ENCODE measurements at places on chromosomes 12 and 14. TPM values are rescaled to one million over a fixed set of nuclear protein-coding genes. Genes with fewer than 3 reads are reported as not detected.
A peak's percentile ranks its signal among the peaks of the same experiment; 100 is the strongest.

- DNase-seq, result no peak
These were observed 194.8 kb upstream of the C14orf180 start for GRCh38 chr14:104384776-104385071.

- no peak for DNase-seq
These were observed 191.8 kb downstream of the MSRB3 start for GRCh38 chr12:65470256-65470655.

TARBP2 gene
- total RNA-seq, result 32.4 TPM

- DNase-seq, result peak; percentile 90
These were observed 143.7 kb upstream of the DCN start for GRCh38 chr12:91326058-91327027.

DNA sequence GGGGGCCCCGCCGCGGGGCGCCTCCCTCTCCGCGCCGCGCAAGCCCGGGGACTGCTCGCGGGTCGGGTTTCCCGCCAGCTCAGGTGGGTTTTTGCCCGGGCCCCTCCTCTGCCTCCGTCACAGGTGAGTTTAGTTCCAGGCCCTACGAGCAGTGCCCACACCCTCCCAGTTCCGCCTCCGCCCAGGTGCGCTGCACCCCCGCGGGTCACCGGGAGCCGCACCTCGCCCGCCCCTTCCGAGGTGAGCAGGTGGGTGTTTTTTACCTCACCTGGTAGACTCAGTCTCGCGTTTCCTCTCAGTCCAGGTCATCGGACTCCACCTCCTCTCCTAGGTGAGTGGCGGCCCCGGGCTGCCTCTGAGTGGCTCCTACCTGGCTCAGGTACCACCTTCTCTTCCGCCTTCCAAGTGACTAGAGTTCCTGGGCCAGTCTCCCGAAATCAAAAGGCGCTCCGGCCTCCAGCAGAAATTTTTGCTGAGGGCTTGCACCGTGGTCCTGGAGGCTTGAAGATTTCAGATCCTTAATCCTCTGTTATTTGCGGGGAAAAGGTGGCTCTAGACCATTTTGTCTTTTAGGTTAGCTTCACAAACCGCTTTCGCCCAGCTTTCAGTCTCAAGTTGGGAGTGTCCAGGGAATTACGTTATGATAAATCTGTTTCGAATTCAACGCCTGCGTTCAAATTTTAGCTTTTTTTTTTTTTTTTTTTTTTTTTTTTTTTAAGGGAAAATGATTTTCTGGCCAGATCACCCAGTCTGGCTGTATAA, at the start of gene TMEM30B:
TSS of gene TMEM30B (minus strand) at position 153 of the 762 bp plus-strand sequence. CDS start 191 bp downstream, outside the sequence.
- DNase-seq, result no peak

DNA sequence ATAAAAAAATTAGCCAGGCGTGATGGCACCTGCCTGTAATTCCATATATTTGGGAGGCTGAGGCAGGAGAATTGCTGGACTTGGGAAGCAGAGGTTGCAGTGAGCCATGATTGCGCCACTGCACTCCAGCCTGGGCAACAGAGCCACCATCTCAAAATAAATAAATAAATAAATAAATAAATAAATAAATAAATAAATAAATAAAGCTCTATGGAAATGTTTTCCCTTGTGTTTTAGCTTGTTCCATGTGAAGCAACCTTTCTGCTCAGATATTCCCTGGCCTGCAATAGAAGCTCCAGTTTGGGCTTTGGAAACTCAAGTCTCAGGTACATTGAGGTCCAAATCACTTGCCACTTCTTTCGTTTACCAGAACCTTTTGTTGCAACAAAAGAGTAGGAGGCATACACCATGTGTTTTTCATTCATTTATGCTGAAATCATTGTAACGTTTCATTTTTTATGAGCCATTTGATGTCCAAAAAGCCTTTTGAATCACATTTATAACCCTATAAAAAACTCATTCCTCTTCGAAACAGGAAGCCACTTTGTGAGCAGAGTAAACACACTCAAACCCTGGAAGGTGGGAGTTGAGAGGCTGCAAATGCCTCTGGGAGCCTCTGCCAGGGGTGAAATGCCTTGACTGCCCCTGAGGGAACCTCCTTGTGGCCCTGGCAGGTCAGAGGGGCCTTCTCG, 376.6 kb upstream of the TBX3 start:
- DNase-seq, result no peak

GRCh38 chr12:121260091-121260490, 36.4 kb downstream of the CAMKK2 start:
- no peak for DNase-seq

SCN8A gene
- 17.2 TPM for total RNA-seq

GRCh38 chr14:96202441-96203094, 2.1 kb upstream of the BDKRB2 start:
- no peak for DNase-seq

TMEM30B gene
- 3.8 TPM for total RNA-seq

DNA sequence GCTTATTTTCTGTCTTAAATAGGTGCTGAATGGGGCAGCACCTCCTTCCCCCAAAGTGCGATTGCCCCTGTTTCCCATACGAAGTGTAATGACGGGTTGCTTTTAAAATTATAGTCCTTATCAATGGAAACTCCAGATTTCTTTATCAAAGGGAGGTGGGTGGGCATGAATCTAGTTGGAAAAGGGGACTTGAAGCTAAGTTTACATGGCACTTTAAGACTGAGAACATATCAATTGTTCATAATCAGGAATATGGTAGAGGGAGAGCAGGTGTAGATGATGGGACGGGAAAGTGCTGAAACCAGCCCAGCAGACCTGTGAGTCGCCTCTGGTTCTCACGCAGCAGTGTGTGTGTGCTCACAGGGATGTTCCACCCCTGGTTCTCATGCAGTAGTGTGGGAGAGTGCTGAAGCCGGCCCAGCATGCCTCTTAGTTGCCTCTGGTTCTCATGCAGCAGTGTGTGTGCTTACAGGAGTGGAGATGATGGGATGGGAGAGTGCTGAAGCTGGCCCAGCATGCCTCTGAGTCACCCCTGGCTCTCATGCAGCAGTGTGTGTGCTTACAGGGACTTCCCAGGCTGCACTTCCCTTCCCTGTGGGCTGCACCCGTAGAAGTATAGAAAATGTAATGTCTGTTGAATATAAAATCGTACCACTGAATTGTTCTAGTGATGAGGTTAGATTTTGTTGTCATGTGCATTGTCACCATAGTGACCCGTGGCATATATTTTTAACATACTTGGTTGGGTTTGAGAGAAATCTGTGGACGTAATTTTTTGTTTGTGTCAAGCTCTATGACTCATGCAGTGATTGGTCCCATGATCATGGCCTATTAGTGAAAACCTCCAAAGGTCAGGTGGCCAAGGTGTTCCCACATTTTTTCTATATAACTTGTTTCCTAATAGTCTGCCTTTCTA, 51.6 kb downstream of the GPATCH2L start:
- peak; percentile 87 for DNase-seq

DNA sequence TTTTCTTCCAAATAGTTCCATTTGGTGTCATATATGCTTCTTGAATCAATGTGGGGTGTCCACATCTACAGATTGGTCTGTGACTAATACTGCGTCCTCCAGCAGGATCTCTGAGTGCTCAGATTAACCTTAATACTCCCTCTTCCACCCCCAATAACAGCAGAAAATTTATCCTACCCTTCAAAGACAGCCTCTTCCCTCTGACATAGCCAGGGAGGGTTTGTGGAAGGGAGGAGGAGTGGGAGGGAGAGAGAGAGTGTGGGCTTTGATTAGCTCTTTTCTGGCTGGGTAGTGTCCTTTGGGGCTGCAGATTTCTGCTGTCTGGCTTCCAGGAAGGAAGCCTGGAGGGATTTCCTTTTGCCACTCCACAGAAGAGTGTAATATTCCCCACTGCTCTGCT, 220.7 kb downstream of the TTC6 start:
- DNase-seq, result no peak

SERPINA5 gene
- not detected for total RNA-seq

CCDC38 gene
- not detected for total RNA-seq

All from fibroblast of the aortic adventitia (primary cell).